ENCODE measurements at places on chromosomes 2 and 18.

GRCh38 chr18:68848242-68848641, 50.4 kb downstream of the CCDC102B start:
- DNase-seq = no peak

DNA sequence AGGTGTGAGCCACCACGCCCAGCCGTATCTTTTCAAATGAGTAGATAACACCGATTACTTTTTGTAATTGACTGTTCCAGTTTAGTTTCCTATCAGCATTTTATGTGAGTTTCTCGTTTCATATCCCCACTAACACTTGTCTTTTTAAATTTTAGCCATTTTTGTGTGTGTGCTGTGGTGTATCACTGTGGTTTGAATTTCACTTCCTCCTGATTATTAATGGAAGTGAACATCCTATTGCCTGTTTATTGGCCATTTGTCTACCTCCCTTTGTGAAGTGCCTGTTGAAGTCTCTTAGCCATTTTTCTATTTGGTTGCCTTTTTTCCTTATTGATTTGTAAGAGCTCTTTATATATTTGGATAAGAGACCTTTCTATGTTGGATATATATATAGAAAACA, 91.7 kb upstream of the STON1 start:
- no peak for DNase-seq

DNA sequence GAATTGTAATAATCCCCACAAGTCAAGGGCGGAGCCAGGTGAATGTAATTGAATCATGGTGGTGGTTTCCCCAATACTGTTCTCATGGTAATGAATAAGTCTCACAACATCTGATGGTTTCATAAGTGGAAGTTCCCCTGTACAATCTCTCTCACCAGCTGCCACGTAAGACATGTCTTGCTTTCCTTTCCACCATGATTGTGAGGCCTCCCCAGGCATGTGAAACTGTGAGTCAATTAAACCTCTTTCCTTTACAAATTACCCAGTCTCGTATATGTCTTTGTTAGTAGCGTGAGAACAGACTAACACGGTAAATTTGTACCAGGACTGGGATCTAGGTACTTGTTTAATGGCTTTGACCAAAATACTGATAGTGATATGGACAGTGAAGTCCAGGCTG, 744.3 kb upstream of the REG3G start:
- DNase-seq = no peak

DNA sequence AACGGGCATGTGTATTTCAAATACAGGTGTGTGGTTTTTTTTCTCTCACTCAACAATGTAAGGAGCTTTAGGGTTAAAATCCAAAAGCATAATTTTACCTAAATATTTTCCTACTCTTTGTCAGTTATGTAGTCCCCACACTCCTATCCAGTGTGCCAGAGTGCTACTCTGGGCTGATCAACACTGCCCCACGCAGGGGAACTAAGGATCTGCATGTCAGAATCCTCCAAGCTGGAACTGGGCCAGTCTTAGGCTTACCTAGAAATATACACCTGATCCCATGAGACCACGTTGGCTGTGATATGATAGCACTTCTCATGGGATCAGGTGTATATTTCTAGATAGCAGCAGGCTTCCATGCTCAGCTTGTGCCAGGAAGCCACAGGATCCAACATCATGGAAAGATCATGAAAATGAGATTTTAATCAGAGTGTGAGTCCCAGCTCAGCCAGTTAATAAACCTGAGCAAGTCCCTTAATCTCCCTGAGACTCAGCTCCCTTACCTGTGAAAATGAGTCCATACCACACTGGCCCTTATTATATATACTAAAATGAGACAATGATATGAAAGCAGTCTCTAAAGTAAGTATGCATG, 29.7 kb downstream of the CCDC141 start:
- no peak for DNase-seq

GRCh38 chr2:119723186-119723585, 36.5 kb upstream of the PTPN4 start:
- DNase-seq = no peak

DNA sequence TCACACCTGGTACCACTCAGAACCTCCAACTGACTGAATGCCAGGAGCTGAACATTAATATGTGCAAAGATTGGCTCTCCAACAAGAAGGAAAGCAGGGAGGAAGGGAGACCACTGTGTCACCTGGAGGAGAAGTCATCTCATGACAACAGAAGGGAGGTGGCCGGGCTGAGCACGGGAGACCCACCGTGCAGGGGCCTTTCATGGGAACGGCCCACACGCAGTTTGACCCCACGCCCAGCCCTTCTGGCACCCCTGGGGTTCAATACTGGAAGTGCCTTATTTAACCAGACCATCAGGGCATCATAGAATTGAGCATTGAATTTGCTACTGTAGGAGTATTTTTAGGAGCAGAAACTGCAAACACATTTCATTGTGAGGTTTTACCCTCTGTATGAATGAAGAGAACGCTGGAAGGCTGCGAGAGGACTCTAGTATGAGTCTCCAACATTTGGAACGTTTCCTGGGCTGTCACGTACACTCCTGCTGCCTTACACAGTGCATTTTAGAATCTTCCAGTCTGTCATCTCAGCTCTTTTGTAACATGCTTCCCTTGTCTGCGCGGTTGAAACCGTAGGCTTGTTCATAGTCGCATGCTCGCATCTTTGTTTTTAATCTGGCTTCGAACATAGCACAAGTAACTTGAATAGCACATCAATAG, 132.1 kb downstream of the NFATC1 start:
- no peak for DNase-seq
